ENCODE measurements at places on chromosomes 3 and 15.

GRCh38 chr3:155805204-155805801, 775 bp downstream of the C3orf33 start:
- peak; percentile 1 for DNase-seq

GRCh38 chr3:10798600-10799367, 17.2 kb upstream of the SLC6A11 start:
- DNase-seq: no peak

DNA sequence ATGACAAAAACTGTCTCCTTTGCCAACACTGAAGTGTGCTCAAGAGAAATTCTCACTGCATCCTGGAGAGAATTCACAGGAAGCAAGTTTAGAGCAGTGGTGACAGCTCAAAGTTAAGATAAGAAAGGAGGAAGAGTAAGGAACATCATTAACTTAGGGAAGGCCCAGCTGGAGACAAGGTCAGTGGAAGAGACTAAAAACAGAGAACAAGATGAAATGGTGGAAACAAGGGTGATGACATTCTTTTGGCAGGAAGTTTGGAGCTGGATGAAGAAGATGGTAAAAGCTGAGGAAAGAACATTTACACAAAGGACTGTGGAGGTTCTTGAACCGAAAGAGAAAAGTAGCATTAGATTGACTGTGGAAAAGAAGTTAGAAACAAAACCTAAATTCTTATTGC, 6.7 kb upstream of the SUCLG2 start:
- DNase-seq: no peak

GRCh38 chr3:175410251-175410650, 551.1 kb downstream of the NAALADL2 start:
- no peak for DNase-seq

- DNase-seq: no peak
These were observed 141.5 kb downstream of the SATB1 start for GRCh38 chr3:18283680-18284079.

- DNase-seq: no peak
These were observed 86.8 kb downstream of the SHQ1 start for GRCh38 chr3:72761410-72761809.

- DNase-seq: no peak
These were observed 72.0 kb upstream of the GLCE start for GRCh38 chr15:69088300-69088965.

- no peak for DNase-seq
These were observed 33.1 kb upstream of the UBE2Q2 start for GRCh38 chr15:75809986-75810750.

DNA sequence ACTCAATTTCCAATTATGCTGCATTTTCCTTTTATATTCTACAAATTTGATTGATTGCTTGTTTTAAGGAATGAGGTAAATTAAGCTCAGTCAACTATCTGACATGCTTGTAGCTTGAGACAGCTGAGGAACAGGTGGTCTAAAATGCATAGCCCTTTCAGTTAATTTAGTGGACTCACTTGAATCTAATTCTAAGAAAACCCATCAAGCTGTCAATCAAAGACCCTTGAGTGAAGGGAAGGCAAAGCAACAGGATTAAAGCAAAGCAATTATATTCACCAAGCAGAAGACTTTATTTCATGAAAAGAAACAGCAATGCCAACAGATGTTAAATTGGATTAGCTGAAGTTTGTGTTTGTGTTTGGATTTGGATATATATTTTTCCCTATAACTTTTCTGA, 228.5 kb downstream of the ARPP21 start:
- no peak for DNase-seq

DNA sequence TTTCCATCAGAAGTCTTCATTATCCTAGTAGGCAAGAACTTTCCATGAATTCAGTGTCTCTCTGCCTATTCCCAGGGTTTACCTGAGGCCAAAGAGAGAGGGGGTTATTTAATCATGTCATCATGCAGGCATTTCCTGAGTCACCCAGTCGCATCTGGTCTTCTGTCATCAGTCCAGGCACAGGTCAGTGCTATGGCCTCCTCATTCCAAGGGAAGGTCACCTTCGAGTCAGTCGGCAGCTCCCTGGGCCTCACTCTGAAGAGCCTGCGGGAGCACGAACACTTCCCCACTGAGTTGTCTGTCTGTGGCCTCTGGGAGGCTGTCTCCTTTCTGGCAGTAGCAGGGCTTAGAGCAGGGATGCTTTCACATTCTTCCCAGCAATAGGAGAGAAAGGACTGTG, 26.2 kb upstream of the LRTM1 start:
- no peak for DNase-seq

- peak; percentile 0 for DNase-seq
These were observed 34.7 kb downstream of the OXNAD1 start for GRCh38 chr3:16299746-16300145.

GRCh38 chr3:194396859-194397756, 2.0 kb downstream of the GP5 start:
- DNase-seq: peak; percentile 35

- no peak for DNase-seq
These were observed 1090.9 kb downstream of the ROBO2 start for GRCh38 chr3:78130741-78131290.

DNA sequence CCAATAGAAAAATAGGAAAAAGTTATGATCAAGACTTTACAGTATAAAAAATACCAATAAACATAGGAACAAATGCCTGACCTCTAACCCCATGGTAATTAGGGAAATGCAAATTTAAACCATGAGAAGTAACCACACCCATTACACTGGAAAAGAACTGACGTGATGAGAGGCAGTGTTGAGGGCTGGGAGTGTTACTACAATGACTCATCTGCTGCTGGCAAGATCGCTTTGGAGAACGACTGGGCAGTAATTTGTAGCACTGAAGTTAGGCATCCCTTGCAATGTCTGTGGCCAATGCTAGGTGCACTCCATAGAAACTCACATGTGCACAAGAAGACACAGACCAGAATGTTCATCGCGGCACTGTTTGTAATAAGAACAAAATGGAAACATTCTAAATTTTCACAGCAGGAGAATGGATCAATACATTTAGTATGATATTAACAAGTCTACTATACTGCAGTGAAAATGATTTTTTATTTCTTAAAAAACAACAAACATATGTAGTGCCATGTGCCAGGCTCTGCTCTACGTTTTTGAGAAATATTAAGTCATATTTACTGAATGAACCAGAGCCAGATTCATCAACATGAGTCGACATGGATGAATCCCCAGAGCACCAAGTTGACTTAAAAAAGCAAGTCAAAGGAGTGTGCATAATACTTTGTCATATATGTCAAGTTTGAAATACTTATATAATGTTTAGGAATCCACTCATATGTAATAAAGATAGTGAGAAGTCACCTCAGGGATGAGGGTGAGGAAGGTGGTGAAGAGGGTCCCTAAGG, 37.6 kb upstream of the EPHB3 start:
- DNase-seq: no peak

- DNase-seq: no peak
These were observed 790.7 kb downstream of the ROBO1 start for GRCh38 chr3:78977073-78977472.

DNA sequence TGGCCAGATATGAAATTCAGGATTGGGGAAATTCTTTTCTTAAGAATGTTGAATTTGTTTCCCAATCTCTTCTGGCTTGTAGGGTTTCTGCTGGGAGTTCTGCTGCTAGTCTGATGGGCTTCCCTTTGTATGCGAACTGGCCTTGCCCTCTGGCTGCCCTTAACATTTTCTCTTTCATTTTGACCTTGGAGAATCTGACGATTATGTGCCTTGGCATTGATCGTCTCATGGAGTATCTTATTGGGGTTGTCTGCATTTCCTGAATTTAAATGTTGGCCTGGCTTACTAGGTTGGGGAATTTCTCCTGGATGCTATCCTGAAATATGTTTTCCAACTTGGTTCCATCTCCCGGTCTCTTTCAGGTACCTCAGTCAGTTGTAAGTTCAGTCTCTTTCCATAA, 152.2 kb downstream of the CFAP20DC start:
- DNase-seq: no peak

- no peak for DNase-seq
These were observed 1.4 kb downstream of the POLG start for GRCh38 chr15:89333011-89333860.

DNA sequence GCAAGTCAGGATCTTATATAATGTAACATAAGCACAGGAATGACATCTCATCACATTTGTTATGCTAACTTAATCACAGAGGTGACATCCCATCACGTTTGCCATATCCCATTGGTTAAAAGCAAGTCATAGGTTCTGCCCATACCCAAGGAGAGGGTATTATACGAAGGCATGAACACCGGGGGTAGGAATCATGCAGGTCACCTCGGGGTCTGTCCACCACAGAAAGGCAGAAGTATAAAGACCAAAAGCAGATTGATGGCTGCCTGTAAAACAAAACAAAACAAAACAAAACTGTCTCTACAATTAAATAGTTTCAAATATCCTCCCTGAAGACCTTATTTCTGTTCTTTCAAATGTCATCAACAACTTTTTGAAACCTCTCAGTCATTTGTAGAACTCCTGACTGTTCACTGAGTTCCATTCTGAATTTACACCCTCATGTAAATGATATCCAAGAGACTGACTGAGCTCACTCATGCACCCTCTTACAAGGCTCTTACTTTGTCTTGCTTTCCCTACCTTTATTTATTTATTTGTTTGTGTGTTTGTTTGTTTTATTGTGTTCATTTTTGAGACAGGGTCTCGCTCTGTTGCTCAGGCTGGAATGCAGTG, 22.7 kb upstream of the ZNF639 start:
- no peak for DNase-seq

DNA sequence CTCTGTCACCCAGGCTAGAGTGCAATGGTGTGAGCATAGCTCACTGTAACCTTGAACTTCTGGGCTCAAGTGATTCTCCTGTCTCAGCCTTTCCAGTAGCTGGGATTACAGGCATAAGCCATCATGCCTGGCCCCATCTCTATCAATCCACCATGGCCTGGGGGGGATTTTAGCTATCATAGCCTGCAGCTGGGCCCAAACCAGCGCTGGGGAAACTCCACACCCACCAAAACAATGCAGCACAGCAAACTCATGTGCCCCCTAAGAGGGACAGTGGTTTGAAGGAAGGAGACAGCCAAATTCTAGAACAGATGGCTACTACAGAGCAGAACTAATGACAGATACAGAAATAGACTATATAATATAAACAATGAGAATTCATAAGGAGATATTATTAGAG, 13.8 kb upstream of the NSMCE3 start:
- no peak for DNase-seq

DNA sequence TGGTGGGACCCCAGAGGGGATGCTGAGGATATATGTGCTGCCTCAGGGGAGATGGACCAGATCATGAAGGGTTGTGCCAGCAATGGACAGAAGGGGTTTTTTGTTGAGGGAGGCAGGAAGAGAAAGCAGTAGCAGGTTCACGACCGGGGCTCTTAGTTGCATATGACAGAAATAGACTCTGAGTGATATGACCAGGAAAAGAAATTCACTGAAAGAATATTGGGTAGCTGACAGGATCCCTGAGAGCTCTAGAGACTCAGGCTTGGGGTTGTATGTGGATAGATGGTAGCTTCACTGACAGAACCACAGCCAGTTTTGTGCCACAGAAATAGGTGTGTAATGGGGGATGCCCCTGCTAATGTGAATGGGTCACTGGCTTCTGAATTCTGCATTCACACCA, 241.6 kb downstream of the ZNF621 start:
- DNase-seq: no peak

DNA sequence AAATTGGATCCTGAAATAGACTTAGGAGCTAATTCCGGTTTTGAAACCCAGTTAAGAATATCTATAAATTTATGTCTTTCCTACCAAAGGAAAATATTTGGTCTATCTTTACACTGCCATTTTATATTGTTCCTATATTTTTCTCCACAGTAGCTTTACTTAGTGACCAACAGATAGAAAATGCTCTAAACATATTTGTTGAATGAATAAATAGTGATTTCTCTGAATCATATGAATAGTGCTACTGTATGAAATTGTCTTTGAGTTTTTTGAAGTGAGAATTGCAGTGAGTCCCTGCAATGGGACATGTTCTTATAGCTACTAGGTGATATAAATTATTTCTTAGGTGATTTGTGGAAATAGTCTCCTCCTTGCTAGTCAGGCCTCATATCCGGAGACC, 18.5 kb upstream of the EID1 start:
- DNase-seq: no peak

GRCh38 chr15:71821547-71822129, 11.3 kb downstream of the NR2E3 start:
- DNase-seq: no peak

DNA sequence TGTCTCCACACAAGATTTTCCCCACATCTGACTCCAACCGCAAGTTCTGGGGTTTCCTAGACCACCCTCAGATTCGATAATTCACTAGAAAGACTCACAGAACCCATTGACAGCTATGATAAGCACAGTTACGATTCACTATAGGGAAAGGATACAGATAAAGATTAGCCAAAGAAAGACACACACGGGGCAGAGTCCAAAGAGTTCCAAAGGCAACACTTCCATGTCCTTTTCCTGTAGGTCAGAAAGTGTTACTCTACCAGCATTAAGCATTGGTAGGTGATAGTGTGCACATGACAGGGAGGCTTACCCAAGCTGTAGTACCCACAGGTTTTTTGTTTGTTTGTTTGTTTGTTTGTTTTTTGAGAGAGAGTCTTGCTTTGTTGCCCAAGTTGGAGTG, 48.1 kb downstream of the PHLDB2 start:
- no peak for DNase-seq

DNA sequence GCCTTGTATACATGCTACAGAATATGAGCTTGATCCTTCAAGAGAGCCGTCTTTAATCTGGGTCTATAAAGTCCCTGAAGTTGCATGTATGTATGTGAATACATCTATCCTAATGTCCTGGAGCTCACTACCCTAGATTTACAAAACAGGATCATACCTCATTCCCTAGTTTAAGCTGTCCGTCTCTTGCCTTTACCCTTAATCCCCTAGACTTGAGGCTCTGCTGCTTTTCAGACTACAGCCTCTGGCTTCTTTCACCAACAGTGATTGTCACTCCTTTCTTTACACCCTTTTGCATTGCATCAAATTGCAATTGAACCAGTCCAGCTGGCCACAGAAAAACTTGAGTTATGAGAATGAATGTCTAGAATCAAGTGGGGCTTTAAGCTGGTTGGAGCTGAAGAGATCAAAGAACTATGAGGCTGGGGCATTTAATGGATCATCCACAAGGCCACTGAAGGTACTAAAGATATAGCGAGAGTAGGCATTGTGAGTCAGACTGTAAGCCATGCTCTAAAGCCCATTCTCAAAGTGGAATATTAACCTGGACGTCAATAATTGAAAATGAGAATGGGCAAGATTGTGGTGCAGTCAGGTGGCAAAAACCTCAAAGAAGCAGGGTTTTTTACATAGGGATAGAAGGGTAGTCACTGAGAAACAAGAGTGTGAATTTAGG, 12.3 kb upstream of the PLD1 start:
- DNase-seq: no peak

- no peak for DNase-seq
These were observed 60.0 kb downstream of the NMNAT3 start for GRCh38 chr3:139617672-139618268.

DNA sequence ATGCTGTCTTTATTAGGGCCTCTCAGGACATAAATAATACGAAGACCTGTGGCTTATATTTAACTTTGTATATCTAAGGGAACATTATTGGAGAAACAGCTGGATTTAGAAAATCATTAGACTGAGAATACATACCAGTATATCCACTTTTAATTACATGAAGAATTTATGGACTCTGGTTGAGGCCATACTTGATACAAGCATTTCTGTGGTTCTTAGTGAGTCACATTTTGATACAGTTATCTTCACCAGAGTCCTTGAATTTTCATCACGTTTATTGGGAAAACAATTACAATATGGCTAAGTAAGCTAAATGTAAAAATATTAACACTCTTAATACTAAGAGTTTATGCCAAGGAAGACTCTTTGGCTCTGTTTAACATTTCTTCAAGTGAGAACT, 9.9 kb downstream of the KIF23 start:
- DNase-seq: no peak

- DNase-seq: no peak
These were observed 1.0 kb upstream of the SLTM start for GRCh38 chr15:58934521-58934920.
